ENCODE measurements at places on chromosomes 3 and 15. TPM values are rescaled to one million over a fixed set of nuclear protein-coding genes. Genes with fewer than 3 reads are reported as not detected.

Gene GCSAM
- total RNA-seq = not detected

Gene GUCA1C
- not detected for total RNA-seq

Gene NPAP1
- 0.12 TPM for total RNA-seq

- H3K27ac ChIP-seq = peak overlapping the region; percentile 83
- H3K36me3 ChIP-seq = peaks cover 18% of the 10 kb centered on the region
- H3K4me1 ChIP-seq = peaks cover 16% of the 10 kb centered on the region
- no peak overlapping the region for H3K4me3 ChIP-seq
Measured at GRCh38 chr3:46926447-46926846, 48.9 kb downstream of the PTH1R start.

DNA sequence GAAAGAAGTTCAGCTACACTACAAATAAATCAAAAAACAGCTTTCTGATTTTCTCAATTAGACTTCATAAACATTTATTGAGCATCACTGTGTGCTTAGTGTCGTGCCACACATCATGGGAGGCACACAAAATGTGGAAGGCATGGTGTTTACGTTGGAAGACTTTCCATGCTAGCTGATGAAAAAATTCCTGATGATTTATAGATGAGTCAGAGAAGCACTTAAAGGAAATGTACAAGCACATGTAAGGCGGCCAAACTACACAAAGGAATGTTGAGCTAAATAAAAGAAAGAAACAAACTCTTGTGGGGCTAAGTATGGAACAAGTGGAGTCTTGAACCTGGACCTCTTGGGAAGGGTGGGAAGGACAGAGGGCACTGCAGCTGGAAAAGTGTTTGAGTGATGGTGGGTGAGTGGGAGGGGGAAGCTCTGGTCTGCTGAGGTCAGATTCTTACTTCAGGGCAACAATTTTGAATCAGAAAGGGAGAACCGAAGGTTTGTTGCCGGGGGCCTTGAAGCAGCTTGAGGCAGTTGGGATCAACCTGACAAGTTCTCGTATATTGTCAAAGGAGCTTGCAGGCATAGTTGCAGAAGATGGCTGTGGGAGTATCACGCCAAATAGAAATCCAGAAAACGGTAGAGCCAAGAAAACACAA is 66.9 kb downstream of the FOXB1 start:
- H3K4me1 ChIP-seq = peaks cover 17% of the 10 kb centered on the region
- no peak for DNase-seq
- H3K27ac ChIP-seq = peak overlapping the region; percentile 30
- H3K27me3 ChIP-seq = peaks cover 48% of the 10 kb centered on the region
- H3K4me3 ChIP-seq = no peak overlapping the region

DNA sequence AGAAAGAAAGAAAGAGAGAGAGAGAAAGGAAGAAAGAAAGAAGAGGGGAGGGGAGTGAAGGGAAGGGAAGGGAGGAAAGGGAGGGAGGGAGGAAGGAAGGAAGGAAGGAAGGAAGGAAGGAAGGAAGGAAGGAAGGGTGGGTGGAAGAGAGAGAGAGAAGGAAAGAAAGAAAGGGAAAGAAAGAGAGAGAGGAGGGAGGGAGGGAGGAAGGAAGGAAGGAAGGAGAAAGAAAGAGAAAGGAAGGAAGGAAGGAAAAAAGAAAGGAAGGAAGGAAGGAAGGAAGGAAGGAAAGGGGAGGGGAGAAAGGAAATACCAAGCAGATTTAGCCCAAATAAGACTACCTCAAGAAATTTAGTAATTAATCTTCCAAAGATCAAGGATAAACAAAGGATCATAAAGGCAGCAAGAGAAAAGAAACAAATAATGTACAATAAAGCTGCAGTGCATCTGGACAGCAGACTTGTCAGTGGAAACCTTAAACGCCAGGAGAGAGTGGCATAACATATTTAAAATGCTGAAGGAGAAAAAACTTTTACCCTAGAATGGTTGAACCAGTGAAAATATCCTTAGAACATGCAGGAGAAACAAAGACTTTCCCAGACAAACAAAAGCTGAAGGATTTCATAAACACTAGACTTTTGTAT is 427.6 kb downstream of the TBL1XR1 start:
- no peaks in the 10 kb centered on the region for H3K27me3 ChIP-seq
- H3K27ac ChIP-seq = no peak overlapping the region
- no peaks in the 10 kb centered on the region for H3K36me3 ChIP-seq
- no peaks in the 10 kb centered on the region for H3K4me1 ChIP-seq

- H3K27me3 ChIP-seq = peaks cover 4% of the 10 kb centered on the region
- no peaks in the 10 kb centered on the region for H3K4me1 ChIP-seq
- H3K27ac ChIP-seq = no peak overlapping the region
Measured at GRCh38 chr3:159627229-159627628, 361.4 kb upstream of the IL12A start.

- H3K27ac ChIP-seq = no peak overlapping the region
- no peaks in the 10 kb centered on the region for H3K36me3 ChIP-seq
Measured at GRCh38 chr15:93121107-93121506, 32.1 kb upstream of the RGMA start.

- H3K4me3 ChIP-seq = no peak overlapping the region
- H3K27me3 ChIP-seq = no peaks in the 10 kb centered on the region
- H3K4me1 ChIP-seq = no peaks in the 10 kb centered on the region
- DNase-seq = no peak
- peaks cover 4% of the 10 kb centered on the region for H3K36me3 ChIP-seq
Measured at GRCh38 chr3:17431484-17432045, 310.9 kb downstream of the TBC1D5 start.

- no peak overlapping the region for H3K27ac ChIP-seq
- no peaks in the 10 kb centered on the region for H3K4me1 ChIP-seq
- H3K36me3 ChIP-seq = no peaks in the 10 kb centered on the region
- peaks cover 2% of the 10 kb centered on the region for H3K27me3 ChIP-seq
Measured at GRCh38 chr15:98996624-98997023, 11.0 kb downstream of the PGPEP1L start.

DNA sequence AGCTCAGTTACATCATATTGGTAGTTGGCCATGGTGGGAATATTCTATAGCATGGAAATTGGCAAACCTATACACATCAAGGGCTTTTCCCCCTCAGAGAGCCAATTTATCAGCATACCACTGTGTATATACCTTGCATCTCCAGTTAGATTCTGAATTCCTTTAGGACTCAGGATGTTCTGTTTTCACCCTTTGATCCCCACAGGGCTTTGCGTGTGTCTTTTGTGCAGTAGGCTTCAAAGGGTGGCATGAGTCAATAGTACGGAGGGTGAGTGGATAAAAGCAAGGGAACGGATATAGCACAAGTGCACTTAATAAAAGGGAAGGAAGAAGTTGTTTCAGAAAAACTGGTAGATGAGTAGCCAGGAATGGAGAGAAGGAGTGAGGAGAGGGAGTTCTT is 99.2 kb upstream of the RGMA start:
- peaks cover 22% of the 10 kb centered on the region for H3K27me3 ChIP-seq
- peaks cover 19% of the 10 kb centered on the region for H3K4me1 ChIP-seq
- no peak for DNase-seq
- no peak overlapping the region for H3K4me3 ChIP-seq
- H3K36me3 ChIP-seq = no peaks in the 10 kb centered on the region

GRCh38 chr15:90160781-90161727 is 40.1 kb upstream of the SEMA4B start:
- no peaks in the 10 kb centered on the region for H3K36me3 ChIP-seq
- H3K27ac ChIP-seq = peak overlapping the region; percentile 34

DNA sequence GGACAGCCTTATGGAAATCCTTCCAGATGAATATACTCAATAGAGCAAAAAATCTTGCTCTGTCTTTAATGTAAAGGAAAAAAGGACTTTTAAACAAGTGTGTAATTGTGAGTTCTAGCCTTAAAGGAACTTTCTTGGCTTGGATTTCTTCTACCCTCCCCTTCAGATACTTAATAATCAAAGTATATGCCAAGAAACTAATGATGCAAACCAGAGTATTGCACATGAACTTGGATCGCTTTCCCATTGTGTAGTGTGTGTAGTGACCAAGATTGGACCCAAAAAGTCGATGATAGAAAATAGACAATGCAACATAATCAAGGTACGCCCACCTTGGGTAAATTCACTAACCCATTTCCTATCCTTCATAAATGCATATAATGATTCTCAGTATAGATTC is 123.8 kb downstream of the TIGIT start:
- peaks cover 11% of the 10 kb centered on the region for H3K4me1 ChIP-seq
- no peak overlapping the region for H3K27ac ChIP-seq
- H3K27me3 ChIP-seq = no peaks in the 10 kb centered on the region
- DNase-seq = no peak
- H3K4me3 ChIP-seq = no peak overlapping the region

DNA sequence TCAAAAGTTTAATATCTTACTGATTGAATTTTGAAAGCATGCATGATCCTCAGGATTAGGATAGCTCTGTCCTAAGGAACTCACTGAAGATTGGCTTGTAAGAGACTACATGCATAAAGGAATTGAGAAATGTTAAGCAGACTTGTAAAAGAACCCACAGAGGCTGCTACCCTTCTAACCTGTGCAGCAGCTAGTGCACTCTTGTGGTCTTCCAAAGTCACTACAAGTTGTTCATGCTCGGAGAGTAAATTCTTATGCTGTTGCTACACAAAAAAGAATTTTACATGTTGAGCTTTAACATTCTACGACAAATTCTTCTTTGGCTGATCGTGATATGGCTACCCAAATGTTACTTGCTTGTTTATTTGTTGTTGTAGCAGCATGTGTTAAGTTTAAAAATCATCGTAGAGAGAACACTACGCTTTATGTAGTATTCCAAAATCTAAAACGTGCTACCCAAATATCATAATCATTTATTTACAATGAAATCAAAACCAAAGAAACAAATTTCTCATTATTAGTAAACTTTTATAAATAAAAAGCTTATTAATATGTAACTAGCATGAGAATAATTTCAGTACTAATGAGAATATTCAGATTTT is 55.0 kb downstream of the GOLIM4 start:
- no peaks in the 10 kb centered on the region for H3K4me1 ChIP-seq
- H3K27ac ChIP-seq = no peak overlapping the region
- no peak for DNase-seq
- H3K27me3 ChIP-seq = no peaks in the 10 kb centered on the region
- no peak overlapping the region for H3K4me3 ChIP-seq
- peaks cover 17% of the 10 kb centered on the region for H3K36me3 ChIP-seq

All from type B pancreatic cell (in vitro differentiated cells).